ENCODE measurements at places on chromosomes 6 and 20. TPM values are rescaled to one million over a fixed set of nuclear protein-coding genes. Genes with fewer than 3 reads are reported as not detected.

- DNase-seq, result no peak
These were observed 811.0 kb upstream of the GJE1 start for GRCh38 chr6:141321493-141322347.

GRCh38 chr6:127032971-127033370 lies 85.5 kb upstream of the RSPO3 start:
- DNase-seq, result no peak

Gene POPDC3
- not detected for polyA plus RNA-seq

- DNase-seq, result no peak
These were observed 721.6 kb downstream of the KIF16B start for GRCh38 chr20:15851576-15852215.

- no peak for DNase-seq
These were observed 566.4 kb downstream of the BMP2 start for GRCh38 chr20:7333841-7334240.

DNA sequence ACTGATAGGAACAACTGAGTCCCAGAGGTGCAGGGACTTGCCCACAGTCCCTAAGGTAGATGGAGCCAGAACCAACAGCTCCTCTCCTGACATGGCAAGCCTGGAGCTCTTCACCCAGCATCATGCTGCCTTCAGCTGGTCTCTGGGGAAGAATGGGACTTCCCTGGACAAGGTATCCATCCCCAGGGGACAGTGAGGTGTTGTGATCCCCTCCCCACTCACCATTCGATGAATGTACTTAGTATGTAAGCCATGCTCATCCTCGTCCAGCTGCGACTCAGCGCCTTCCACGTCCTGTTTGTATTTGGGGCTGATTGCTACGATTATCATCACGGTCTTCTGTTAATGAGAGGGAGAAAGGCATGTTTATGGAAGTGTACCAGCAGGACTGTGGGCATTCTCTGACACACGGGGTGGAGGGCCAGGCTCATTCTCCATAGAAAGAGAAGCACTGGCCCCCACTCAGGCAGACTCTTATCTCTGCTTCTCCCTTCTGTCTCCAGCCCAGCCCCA lies 39.4 kb downstream of the TRAF3IP2 start:
- no peak for DNase-seq

DNA sequence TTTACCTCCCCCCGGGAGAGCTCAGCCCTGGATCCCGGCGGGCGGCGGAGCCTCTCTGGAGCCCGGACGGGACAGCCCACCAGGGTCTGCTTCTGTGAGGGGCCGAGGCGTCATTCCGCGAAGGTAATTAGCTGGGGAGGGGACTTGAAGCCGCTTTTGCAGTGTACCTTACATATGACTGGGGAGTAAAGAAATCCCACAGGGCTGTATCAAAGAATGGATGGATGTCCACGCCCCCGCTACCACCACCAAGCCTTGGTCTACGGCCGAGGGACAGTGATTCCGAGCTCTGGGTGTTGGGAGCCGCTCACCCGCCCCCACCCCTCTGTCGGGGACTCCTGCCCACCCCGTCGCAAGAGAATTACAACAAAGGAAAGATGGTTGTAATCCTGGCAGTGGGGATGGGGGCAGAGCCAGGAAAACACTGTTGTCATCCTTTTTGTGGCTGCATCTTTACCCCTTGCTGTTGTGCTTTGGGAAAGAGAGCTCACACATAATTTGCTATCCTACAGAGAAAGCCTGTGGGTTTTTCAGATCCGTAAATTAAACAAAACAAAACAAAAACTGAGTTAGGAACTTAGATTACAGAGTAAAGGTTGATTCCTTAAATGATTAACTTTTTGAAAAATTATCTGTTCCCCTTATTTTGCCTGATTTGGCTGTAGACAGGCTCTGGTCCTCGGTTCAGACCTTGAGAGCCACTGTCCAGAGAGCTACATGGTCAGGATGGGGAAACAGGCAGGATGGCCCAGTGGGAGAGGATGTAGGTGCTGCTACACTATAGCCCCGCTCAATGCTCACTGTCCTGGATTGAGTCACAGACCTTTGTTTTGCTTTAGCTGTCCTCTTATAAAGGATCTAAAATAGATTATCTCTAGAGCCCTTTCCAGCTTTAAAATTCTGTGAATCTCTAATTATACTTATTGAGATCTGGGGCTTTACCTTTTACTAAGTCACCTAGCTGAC lies 997 bp upstream of the FBXO30 start:
- no peak for DNase-seq

- no peak for DNase-seq
These were observed 3.9 kb upstream of the TEAD3 start for GRCh38 chr6:35500782-35501181.

Gene HTR1E
- not detected for polyA plus RNA-seq

- no peak for DNase-seq
These were observed 540.6 kb downstream of the QKI start for GRCh38 chr6:163955096-163955495.

- no peak for DNase-seq
These were observed 26.7 kb downstream of the FOXO3 start for GRCh38 chr6:108587258-108588059.

- no peak for DNase-seq
These were observed 200.4 kb upstream of the FBXL4 start for GRCh38 chr6:99148111-99148510.

Gene TFAP2A
- polyA plus RNA-seq, result not detected

DNA sequence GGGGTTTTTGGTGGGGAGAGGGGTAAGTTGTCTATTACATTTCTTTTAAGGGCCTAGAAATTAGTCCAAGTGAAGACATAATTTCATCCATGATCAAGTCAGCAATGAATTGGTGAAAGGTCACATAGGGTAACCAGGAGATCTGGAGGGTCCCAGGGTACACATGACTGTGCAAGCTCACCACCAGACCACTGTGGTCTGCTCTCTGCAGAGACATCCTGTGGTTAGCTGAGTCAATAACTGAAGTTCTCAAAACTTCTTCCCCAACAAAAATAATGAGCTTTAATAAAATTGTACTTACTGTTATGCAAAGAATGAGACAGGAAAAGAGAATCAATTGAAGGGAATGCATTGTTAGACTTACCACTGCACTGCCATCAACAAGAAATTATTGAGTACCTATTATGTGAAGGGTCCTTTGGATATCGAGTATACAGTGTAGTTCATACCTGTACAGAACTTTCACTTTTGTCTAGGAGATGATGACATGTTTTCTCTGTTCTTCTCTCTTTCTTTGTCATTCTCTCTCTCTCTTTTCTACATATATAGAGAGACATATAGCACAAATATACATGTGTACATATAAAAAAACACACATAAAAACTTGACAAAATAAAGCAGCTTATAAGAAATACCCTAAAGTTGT lies 209.8 kb downstream of the GJA1 start:
- no peak for DNase-seq

Gene PHACTR1
- 62.4 TPM for polyA plus RNA-seq

Gene TGM3
- not detected for polyA plus RNA-seq

Gene ACOT13
- 9.5 TPM for polyA plus RNA-seq

DNA sequence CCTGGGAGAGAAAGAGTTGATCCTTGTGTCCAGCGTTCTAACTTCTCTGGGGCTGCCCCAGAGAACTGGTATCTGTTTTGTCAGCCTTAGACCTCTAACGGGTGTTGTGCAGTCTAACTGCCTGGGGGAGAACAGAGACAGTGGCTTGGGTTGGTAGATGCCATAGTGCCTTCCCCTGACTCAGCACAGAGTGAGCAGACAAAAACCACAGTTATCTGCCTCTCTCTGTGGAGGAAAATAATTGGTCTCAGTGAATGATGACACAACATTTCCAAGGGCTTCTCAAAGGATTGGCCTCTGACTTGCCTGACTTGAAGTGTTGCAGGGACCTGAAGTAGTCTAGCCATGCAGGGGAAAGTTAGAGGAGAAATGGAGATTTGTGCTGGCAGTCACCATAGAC lies 226.2 kb upstream of the MAN1A1 start:
- DNase-seq, result no peak

Gene PSMB9
- polyA plus RNA-seq, result 437 TPM

- DNase-seq, result no peak
These were observed 509.4 kb downstream of the KIF16B start for GRCh38 chr20:16063881-16064280.

DNA sequence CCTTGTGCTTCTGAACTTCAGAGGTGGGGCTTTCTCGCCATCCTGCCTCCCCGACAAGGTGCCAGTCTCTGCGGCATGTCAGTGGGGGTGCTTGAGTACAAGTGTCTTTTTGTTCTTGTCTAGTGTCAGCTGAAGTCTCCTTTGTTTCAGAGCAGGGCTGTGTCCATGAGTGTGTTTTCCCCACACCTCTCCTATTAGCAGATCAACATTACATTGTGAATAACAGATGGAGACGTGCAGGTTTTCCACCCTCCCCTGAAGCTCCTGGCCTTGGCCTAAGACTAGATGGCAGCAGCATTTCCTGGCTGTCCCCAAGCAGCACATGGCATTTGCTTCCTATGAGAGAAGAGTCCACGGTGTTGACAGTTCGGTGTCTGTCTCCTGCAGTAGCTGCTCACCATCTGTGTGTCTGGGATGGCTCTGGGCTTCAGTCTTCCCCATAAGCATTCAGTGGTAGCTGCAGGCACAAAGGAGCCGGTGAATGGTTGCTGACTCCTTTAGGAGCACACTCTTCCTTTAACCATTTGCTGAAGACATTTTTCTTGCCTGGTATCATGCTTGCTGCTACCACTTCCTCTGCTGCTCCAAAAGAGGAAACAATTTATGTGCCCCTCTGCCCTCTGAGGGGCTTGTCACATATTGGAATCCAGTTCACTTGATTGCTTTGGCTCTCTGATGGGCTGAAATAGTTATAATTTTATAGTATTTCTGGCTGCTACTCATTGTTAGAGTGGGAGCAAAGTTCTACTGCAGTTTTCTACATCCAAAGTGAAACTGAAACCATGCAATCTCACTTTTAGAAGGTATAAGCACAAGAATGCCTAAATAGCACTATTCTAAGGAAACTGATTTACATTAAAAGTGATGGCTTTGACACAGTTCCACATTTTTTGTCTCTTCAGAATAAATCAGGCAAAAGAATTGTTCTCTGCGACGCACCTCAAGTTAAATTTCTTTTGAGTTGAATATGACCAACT lies 913.0 kb downstream of the C6orf118 start:
- no peak for DNase-seq

- no peak for DNase-seq
These were observed 63.0 kb downstream of the GPX5 start for GRCh38 chr6:28588666-28589065.

DNA sequence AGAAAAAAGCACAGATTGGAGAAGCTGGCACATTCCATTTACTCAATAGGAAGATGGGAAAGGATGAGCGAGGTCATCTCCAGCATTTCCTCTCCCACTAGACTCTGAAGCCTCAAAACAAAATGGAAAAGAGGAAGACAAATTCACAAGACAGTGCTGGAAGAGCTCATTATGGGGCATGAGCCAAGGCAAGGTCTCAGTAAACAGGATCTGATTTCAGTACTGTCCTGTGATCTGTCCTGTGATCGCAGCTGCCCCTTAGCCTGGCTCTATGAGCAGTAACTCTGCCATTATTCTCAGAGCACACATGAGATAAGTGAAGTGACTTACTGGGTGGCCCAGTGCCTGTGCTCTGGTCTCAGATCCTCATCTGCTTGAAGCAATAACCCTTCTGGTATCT lies 68.1 kb upstream of the SLC4A11 start:
- DNase-seq, result no peak

Gene NRSN2
- polyA plus RNA-seq, result 8.3 TPM

Gene SSTR4
- not detected for polyA plus RNA-seq

DNA sequence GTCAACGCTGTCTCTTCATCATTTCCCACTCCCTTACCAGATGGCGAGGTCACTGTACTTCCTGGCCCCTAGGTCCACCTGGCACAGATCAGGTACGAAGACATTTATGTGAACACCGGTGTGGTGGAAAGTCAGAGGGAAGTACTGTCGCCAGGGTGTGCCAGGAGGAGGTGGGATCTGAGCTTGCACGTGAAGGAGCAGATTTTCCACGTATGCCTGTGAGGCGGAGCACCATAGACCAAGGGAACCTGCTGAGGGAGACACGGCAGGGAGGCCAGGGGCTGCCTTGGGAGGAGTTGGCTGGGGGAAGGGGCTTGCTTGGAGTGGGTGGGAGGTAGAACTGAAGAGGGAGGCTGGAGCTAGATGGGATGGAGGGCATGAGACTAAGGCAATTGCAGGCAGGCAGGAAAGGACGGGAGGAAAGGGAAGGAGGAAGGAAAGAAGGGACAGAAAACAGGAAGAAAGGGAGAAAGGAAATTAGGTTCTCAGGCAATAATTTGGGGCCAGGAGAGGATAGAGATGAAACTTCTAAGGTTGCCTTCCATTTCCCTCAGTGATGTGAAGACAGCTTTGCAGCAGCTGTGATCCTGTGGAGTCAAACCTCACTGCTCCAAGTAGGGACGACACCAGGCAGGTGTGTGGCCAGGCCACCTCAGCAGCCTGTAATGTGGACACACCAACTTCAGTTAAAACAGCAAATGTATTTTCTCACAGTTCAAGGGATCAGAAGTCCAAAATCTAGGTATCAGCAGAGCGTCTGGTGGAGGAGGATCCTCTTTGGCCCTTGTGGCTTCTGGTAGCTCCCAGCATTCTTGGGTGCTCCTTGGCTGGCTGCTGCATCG lies 46.8 kb downstream of the CHMP4B start:
- no peak for DNase-seq

All from naive B cell (primary cell).